ENCODE measurements at places on chromosomes 1 and 21. TPM values are rescaled to one million over a fixed set of nuclear protein-coding genes. Genes with fewer than 3 reads are reported as not detected.

Gene HES2
- total RNA-seq = 231 TPM

Gene SEC22B
- 22.3 TPM for total RNA-seq

Gene PADI3
- total RNA-seq = not detected

DNA sequence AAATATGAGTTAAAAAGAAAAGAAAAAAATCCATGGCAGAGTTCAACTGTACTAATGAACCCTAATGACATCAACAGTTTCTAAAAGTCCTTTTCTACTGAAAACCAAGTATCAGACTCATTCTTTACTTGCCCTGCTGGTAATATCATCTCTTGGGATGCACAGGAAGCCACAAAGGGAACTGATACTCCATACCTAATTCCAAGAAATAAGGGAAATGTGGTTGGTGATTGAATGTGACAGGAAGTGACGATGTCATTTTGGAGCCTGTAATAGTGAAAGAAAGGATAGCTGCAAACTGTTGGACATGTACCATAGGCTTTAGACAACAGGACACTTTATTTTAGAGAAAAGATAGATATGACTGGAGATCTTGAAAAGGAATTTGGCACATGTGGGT lies 98.7 kb upstream of the VAV3 start:
- no peak for DNase-seq
- H3K4me3 ChIP-seq = no peak overlapping the region
- H3K36me3 ChIP-seq = no peaks in the 10 kb centered on the region
- H3K27ac ChIP-seq = no peak overlapping the region

DNA sequence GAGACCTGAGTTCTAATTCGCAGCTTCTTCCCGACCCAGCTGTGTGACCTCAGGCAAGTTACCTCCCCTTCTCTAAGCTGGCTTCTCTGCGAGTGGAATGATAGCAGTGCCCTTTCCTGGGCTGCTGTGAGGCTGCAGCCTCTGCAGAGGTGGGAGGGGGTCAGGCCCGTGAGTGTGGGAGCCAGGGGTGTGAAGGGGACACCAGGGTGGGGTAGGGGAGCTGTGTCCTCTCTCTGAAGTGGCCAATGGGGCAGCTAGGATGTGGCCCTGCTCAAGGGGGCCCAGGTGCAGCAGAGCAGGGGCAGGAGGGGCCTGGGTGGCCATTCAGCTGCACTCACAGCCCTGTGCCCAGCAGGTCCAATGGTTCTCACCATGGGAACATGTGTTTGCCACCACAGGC lies 24.5 kb downstream of the DMRTB1 start:
- no peak for DNase-seq
- peaks cover 34% of the 10 kb centered on the region for H3K27me3 ChIP-seq
- H3K36me3 ChIP-seq = no peaks in the 10 kb centered on the region
- no peak overlapping the region for H3K4me3 ChIP-seq
- peaks cover 5% of the 10 kb centered on the region for H3K4me1 ChIP-seq

DNA sequence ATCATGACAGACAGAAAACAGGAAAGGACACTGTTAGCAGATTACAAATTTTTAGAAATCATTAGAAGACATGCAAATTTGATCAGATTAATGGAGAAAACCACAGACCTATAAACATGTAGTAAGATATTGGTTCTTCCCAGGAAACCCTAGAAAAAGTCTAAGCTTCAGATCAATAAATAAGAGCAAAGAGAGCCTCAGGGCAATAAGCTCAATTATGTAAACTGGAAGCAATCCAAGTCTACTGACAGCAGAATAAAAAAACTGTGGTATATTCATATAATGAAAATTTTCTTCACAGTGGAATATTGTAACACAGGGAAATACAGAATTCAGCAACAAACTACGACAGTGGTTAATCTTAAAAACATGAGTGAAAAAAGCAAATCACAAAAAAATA lies 36.3 kb downstream of the NRDC start:
- no peak overlapping the region for H3K4me3 ChIP-seq
- no peak overlapping the region for H3K27ac ChIP-seq
- DNase-seq = no peak
- no peaks in the 10 kb centered on the region for H3K4me1 ChIP-seq
- H3K27me3 ChIP-seq = no peaks in the 10 kb centered on the region
- peaks cover 26% of the 10 kb centered on the region for H3K36me3 ChIP-seq
